Left kidney (tissue), 8 donors: ENCODE measurements at places on chromosomes 13 and 19.

- no peak for DNase-seq
Observed at GRCh38 chr19:49335071-49335783, at the start of gene CD37. Gene CD37 (plus strand): TSS chr19:49335406. CDS start chr19:49335541, 135 bp downstream.

DNA sequence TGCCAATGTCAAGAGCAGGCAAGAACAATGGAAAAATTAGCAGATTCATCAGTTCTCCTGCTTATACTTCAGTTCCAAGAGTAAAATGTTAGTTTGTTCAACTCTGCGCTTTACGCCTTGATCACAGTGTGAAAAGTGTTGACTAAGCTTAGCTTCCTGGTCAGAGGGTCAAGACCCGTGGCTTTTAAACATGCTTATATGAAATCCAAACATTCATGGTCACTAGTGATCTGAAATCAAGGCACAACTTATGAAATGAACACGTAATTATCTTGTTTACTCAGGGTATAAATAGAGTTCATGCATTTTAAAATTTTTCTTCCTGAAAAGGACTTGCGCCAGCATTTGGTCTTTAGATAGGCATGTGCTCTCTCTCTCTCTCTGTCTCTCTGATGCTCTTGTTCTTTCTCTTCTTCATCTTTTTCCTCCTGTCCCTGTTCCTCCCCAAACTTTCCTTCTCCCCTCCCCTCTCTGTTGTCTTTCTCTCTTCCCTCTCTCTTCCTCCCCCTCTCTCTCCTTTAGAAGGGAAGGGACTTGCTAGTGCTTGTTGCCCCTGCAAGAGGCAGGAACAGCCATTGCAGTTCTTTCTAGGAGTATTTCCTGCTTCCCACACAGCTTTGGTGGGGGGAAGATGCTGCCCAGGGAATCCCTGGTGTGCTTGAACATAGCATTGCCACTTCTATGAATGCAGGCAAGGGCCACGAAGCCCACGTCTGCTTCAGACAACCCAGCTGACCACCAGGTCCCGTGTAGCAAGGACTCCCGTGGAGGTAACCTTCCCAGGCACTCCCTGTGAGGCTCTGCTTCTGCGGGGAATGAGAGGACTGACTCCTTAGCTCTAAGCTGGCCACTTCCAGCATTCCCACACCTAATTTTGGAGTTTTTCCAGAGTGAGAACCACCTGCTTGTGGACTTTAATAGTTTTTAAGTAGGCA, 7.1 kb upstream of the ZNF536 start:
- no peak for DNase-seq

GRCh38 chr19:18349524-18350128, 9.2 kb downstream of the PGPEP1 start:
- no peak for DNase-seq

GRCh38 chr19:1067341-1067957, 482 bp downstream of the ARHGAP45 start:
- no peak for DNase-seq

- no peak for DNase-seq
Observed at GRCh38 chr13:41196620-41197019, 2.3 kb upstream of the KBTBD7 start.

GRCh38 chr19:50312967-50313811, 16.0 kb downstream of the KCNC3 start:
- DNase-seq, result no peak

- no peak for DNase-seq
Observed at GRCh38 chr19:56113074-56113632, 7.9 kb downstream of the ZNF787 start.

DNA sequence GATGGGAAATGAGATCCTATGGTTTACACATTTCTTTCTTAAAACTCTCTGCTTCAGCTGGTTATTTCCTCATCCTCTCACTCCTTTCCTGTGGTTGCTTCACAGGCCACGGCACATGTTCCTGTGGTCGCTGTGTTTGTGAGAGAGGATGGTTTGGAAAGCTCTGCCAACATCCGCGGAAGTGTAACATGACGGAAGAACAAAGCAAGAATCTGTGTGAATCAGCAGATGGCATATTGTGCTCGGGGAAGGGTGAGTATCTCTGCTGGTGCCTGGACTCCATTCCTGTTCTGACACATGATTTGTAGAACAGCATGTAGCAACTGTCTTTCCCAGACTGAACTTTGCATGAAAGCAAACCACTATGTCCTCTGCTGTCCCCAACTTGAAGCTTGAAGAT, 254.2 kb downstream of the ITGBL1 start:
- no peak for DNase-seq

GRCh38 chr13:35675651-35676050, 199.2 kb upstream of the MAB21L1 start:
- no peak for DNase-seq

DNA sequence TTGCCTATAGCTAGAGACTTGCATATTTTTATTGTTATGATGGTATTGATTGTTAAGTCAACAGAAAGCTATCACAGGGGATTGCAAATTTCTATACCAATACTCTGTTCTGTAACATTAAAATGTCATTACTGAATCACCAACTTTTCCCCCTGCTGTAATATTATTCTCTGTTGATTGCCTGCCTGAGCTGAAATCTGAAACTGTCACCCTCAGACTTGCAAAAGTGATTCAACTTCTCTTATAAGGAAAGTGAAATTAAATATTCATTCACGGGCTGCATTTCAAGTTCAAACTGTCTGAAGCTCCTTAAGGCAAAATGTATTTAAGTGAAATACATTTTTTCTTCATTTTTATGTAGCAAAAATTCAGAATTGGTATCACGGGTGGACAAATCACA, 723.2 kb downstream of the PCDH9 start:
- DNase-seq, result no peak

DNA sequence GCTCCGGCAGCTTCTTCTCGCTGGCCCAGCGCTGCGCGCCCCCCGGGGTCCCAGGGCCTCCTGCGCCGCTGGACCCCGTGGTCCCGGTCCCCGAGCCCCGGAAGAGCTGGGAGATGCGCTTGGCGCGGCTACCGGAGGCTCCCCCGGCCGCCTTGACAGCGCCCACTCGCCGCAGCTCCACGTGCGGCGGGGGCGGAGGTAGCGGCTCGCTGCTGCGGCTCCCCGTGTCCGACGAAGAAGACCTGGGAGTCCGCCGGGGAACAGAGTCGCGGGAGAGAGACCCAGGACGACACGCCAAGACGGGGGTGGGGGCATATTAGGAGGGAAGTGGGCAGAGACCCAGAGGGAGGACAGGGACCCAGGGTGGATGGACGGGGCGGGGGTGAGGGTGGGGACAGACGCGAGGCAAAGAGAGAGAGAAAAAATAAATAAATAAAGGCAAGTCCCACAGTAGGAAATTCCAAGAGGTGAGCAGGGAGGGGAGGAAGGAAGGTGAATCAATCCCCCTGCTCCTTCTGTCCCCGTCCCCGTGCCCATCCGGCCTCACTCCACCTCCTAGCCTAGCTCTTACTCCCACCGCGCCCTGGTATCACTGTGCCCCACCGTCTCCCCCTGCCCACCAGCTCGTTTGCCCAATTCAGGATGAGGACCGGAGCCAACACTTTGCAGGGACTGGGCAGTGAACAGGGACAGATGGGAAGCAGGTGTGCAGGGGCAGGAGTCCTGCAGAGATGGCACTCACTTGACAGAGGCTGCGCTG, 826 bp downstream of the RASIP1 start:
- no peak for DNase-seq

- DNase-seq, result no peak
Observed at GRCh38 chr19:17706750-17707181, 12.5 kb upstream of the MAP1S start.

GRCh38 chr19:18788529-18789421, 2.3 kb downstream of the COMP start:
- DNase-seq, result no peak

GRCh38 chr19:35555301-35556005, 8.0 kb downstream of the ATP4A start:
- DNase-seq, result no peak

DNA sequence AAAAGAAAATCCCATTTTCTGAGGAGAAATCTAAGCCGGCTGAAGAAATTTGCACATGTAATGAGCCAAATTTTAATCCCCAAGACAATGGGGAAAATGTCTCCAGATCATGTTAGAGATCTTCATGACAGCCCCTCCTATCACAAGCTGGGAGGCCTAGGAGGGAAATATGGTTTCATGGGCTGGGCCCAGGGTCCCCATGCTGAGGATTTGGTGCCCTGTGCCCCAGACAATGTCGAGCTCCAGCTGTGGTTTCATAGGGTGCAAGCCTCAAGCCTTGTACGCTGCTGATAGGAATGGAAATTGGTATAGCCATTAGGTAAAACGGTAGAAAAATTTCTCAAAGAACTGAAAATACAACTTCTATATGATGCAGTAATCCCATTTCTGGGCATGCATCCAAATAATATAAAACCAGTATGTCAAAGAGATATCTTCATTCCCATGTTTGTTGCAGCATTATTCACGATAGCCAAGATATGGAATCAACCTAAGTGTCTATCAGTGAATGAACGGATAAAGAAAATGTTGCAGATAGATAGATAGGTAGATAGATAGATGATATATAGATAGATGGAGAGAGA, 19.3 kb upstream of the FREM2 start:
- DNase-seq, result no peak

DNA sequence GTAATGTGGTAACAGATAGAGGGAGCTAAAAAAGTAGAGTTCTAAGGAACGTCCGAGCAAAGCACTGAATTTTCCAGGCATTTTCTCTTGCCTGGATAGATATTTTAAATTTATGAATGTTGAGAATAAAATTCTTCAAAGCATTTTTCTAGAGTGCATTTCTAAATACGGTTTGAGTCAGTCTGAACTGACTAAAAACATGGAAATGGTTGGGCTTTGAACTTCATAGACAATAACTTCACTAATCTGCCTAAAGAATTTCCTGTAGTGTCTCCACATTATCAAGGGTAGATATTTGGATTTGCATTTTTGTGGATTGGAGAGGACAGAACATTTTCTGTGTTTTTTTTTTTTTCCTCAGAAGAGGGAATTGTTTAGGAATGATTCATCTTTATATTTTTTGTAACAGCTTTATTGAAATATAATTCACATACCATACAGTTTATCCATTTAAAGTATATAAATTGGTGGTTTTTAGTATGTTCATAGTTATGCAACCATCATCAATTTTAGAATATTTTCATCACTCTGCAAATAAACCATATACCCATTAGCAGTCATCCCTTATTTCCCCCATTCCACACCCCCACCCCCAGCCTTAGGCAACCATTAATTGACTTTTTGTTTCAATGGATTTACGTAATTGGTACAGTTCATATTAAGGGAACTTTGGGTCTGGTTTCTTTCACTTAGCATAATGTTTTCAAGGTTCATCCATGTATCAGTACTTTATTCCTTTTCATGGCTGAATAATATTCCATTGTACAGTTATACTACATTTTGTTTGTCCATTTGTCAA, 20.7 kb downstream of the GARRE1 start:
- DNase-seq, result peak; percentile 32

DNA sequence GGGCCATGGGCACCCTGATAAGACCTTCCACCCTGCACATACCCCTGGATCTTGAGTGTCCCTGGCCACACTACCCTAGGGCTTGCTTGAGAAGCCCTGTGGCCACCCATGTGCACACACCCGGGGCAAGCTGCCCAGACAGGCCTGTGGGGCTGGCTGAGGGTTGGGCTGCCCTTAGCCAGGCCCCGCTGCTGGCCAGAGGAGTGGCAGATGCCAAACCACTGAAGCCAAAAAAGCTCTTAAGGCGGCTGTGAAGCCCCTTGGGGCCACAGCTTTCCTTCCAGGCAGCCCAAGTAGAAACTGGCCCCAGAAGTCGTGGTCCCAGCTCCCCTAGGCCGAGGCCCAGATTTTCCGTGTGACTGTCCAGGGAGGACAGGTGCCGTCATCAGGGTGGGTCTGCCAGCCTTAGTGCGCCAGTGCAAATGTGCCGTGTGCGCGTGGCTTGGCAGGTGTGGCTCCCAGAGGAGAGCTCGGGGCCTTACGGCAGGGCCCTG, 14.8 kb downstream of the CEBPG start:
- DNase-seq, result no peak

- no peak for DNase-seq
Observed at GRCh38 chr19:11378319-11379189, 4.1 kb downstream of the SWSAP1 start.

- no peak for DNase-seq
Observed at GRCh38 chr13:49629196-49629938, 1.1 kb downstream of the ARL11 start.

DNA sequence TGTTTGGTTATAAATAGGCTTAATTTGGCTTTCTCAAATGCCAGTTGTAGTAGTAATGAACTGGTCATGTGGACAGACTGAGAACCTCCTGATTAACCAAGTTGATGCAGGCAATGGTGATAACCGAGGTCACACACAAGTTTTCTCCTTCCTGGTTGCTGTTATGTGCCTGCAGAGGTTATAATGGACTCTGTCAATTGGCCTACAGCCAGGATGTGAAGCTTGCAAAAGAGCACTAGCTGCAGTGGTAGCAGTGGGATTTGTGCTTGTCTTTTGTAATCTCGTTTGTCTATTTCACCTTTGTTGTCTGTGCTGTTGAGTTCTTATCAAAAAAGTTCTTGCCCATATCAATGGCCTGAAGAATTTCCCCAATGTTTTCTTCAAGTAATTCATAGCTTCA, 20.6 kb downstream of the OR10H3 start:
- DNase-seq, result no peak

- DNase-seq, result no peak
Observed at GRCh38 chr19:35431145-35431807, 16.8 kb upstream of the FFAR2 start.

- no peak for DNase-seq
Observed at GRCh38 chr19:54653181-54653809, 9.5 kb upstream of the LILRB4 start.

DNA sequence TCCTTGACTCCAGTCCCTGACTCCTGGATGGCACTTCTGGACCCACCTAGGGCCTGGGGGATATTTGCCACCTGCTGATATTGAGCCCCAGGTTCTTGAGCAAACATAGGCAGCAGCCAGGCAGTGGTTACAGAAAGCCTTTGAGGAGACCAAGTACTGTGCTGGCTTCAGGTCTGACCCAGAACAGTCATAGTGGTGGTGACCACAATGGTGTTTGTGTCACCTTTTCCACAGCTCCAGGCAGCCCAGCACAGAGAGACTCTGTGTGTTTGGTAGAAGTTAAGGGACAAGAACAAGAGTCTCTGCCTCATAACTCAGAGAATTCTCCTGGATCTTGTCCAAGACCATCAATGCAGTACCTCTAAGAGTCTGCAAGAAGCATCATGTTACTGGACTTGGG, 14.6 kb upstream of the CLC start:
- no peak for DNase-seq

GRCh38 chr19:56601375-56601774, 6.3 kb downstream of the ZNF71 start:
- no peak for DNase-seq

DNA sequence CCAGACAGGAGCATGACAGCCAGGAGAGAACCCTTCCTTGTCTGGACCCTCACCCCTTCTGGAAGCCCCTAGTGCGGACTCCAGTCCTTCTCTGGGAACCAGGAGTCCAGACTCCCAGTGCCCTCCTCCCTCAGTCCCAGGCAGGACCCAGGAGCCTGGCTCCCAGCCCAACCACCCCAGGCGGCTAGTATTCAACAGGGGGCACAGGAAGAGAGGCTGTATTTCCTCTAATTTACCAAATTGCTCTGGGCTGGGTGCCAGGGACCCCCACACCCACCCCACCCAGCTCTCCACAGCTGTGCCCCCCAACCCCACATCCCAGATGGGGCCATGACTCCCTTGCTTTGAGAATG, 3.3 kb downstream of the GRIN2D start:
- DNase-seq, result no peak
